ENCODE measurements at places on chromosomes 13 and 19. TPM values are rescaled to one million over a fixed set of nuclear protein-coding genes. Genes with fewer than 3 reads are reported as not detected.

URAD gene
- not detected for total RNA-seq

DNA sequence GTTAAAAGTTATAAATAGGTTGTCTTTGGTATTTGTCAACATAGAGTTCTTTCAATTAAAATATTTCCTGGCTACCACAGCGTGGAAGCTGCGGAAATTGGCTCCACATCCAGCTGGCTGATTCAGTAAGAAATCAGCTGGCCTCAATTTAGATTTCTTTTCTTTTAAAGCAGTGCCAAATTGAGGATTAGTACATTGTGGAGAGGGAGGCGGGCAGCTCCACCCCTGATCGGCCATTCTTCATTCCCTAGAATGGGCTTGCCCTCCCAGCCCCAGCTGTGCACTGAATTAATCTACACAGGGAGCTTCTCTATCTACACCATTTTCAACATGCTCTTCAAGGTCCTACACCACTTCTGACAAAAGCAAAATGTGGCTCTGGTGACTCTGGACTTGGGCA is 624.8 kb downstream of the DACH1 start:
- no peak for DNase-seq

THSD1 gene
- total RNA-seq, result 4.0 TPM

GRCh38 chr13:79475569-79475968 is 5.4 kb upstream of the NDFIP2 start:
- DNase-seq, result no peak

ZNF345 gene
- 2.5 TPM for total RNA-seq

GRCh38 chr13:94711561-94712286 is 621 bp downstream of the SOX21 start:
- peak; percentile 60 for DNase-seq

CACNG7 gene
- 0.29 TPM for total RNA-seq

DNA sequence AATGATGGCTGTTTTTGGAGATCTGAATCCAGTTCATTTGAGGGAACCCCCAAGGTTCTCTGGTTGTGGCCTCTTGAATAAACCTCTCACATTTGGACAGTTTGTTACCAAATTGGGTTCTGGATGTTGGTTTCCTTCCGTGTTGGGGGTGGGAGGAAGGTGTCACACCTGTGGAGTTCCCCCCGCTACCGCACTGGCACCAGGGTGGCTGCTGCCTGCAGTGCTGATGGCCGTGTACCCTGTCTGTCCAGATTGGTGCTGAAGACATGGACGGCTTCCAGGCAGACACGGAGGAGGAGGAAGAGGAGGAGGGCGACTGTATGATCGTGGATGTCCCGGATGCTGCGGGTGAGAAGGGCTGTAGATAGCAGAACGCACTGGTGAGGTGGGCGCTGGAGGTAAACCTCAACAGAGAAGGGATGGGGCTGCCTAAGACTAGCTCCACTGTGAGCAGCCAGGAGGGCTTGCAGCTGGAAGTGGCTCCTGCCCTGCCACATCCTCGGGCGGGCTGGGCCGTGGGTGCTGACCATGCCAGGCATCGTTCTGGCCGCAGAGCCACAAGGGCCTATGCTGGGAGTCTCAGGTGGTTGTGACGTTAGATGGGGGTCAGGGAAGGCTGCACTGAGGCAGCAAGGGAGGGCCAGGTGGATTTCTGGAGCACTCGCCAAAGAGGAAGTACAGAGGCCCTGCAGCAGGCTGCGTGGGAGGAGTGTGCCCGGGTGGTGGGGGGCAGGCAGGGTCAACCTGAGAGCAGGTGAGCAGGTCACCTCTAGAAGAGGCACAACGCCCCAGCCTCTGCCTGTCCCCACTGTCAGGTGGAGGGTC is 15.4 kb downstream of the UBXN6 start:
- DNase-seq, result no peak

- no peak for DNase-seq
Observed at GRCh38 chr19:48475369-48476068, 6.3 kb downstream of the CYTH2 start.

GRCh38 chr13:30371649-30372265 is 50.5 kb upstream of the UBE2L5 start:
- DNase-seq, result peak; percentile 9

DNA sequence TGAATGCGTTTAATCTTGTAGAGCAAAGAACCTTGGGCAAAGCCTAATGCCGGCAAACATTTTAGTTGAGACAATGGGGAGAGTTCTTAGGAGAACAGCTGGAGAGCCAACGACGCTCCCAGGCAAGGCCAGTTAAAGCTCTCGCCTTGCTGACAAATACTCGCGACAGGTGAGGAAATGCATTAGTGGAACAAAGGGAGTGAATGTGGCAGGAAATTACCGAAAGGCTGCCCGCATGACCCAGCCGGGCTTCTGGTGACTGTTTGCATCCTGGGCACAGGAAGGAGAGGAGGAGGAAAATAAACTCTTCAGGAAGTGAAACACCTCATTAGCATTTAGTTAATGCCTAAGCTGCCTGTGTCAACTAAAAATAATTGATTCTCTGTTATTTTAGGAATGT is 74.6 kb downstream of the SHISA2 start:
- DNase-seq, result peak; percentile 18

DNA sequence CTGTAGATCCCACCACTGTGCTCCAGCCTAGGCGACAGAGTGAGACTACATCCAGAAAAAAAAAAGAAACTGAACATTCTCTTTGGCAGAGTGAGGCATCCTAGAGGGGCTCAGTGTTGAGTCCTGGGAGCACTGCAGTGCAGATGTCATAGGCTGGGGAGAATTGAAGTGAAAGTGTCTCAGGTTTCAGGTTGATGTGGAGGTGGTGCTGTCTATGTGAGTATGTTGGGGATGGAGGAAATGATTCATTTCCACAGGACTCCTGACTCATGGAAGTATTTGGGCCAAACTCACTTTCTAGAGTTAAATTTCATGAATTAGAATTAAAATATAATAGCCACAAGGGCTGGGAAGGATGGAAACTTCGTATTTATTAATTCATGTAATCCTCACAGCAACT is 134.4 kb upstream of the TSC22D1 start:
- peak; percentile 85 for DNase-seq

FEM1A gene
- total RNA-seq, result 14.0 TPM

DNA sequence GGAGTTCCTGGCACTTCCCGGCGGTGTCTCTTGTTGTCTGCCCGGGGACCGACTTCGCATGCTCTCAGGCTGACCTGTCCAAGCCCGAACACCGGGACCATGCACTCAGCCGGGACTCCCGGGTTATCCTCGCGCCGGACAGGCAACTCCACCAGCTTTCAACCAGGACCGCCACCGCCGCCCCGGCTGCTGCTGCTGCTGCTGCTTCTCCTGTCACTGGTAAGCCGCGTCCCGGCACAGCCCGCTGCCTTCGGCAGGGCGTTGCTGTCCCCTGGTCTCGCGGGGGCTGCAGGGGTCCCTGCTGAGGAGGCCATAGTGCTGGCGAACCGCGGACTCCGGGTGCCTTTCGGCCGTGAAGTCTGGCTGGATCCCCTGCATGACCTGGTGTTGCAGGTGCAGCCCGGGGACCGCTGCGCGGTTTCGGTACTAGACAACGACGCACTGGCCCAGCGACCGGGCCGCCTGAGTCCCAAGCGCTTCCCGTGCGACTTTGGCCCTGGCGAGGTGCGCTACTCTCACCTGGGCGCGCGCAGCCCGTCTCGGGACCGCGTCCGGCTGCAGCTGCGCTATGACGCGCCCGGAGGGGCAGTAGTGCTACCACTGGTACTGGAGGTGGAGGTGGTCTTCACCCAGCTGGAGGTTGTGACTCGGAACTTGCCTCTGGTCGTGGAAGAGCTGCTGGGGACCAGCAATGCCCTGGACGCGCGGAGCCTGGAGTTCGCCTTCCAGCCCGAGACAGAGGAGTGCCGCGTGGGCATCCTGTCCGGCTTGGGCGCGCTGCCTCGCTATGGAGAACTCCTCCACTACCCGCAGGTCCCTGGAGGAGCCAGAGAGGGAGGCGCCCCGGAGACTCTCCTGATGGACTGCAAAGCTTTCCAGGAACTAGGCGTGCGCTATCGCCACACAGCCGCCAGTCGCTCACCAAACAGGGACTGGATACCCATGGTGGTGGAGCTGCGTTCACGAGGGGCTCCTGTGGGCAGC is 661 bp downstream of the FREM2 start:
- DNase-seq, result no peak

ZC3H4 gene
- 11.4 TPM for total RNA-seq

GRCh38 chr13:48939728-48940127 is 36.0 kb upstream of the FNDC3A start:
- no peak for DNase-seq

DNA sequence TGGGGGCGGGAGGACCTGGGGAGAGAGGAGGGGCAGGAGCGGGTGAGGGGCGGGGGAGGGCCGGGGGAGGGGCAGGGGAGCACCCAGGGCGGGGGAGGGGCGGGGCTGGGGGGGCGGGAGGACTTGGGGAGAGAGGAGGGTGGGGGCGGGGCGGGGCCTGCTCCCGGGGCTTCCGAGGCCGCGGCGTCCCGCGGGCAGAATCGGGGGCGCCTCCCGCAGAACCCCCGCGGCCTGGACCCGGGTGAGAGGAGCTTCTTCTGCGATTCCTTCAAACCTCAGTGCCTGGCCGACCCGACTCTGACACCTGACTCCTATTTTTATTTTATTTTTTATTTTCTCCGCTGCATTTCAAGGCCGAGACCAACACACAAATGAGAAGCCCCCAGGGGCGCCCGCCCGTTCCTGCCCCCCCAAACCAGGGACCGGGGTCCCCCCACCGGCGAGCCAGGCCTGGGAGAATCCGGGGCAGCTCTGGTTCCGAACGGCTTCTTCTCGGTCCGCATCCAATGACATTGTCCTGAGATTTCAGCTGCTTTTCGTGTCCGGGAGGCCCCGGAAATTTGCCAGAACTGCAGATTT is 470 bp upstream of the GRTP1 start:
- DNase-seq, result no peak

SYNE4 gene
- total RNA-seq, result not detected

GRCh38 chr13:26967119-26968038 is 204.2 kb downstream of the USP12 start:
- no peak for DNase-seq

GRCh38 chr19:5079071-5079774 is 110.3 kb downstream of the KDM4B start:
- no peak for DNase-seq

DNA sequence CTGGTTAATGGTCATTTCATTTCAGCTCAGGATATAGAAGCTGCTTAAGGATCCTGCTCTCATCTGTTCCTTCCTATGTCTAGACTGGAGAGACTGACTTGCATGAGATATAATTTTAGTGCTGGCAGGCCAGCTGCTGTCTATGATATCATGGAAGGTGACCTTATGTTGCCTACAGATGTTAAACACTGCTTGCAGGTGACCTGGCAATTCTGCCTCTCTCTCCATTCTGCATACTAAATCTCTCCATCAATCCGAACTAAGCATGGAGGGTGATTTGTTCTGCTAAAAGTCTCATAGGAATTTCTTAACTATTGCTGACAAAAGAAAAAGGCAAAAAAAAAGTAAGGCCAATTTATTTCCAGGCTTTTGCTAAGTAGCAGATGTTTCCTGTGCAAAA is 81.0 kb downstream of the CCNA1 start:
- no peak for DNase-seq

CGB8 gene
- 31.4 TPM for total RNA-seq

ONECUT3 gene
- total RNA-seq, result not detected

DMKN gene
- 38.1 TPM for total RNA-seq

GRCh38 chr13:20877902-20878301 is 24.6 kb downstream of the XPO4 start:
- no peak for DNase-seq

DNA sequence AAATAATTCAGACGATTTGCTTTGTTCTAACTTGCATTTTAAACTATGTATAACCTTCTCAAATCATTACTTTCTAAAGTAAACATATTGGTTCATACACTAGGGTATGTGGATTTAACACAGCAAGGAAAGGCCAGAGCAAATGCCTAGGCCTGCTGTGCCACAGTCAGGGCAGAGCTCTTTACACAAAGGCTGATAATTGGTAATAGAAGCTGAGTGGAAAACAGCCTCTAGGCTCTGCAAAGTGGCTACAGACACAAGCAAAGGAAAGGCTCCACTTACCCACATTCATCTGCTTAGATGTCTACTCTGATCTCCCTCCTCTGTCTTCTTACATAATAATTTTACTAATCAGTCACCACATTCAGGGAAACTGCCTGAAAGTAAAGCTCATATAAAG is 382.9 kb downstream of the OLFM4 start:
- DNase-seq, result no peak

DNA sequence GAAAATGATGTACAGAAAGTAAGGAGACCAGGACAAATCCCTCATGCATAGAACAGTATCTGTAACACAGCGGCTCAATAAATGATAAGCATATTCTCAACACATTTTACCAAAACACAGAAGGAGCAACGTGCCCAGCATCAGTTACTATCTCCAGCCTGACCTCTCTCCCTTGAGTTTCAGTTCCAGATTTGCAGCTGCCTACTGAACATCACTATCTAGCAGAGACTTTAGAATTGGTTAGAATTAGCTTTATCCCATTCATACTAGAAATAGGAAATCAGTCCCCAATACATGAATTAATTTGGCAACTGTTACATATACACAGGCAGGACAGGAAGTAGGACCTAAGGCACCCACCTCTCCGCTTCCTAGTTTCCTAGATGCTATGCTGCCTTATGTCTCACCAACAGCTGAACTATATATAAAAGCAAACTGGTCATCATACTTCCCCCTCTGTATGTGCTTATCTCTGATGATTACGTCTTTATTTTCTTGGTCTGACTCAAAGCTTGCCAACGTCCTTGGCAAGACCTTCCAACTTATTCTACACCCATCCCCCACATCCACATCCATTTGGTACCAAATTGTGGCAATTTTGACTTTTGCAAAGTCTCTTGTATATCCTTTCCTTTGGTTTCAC is 61.1 kb downstream of the SACS start:
- DNase-seq, result no peak

DNA sequence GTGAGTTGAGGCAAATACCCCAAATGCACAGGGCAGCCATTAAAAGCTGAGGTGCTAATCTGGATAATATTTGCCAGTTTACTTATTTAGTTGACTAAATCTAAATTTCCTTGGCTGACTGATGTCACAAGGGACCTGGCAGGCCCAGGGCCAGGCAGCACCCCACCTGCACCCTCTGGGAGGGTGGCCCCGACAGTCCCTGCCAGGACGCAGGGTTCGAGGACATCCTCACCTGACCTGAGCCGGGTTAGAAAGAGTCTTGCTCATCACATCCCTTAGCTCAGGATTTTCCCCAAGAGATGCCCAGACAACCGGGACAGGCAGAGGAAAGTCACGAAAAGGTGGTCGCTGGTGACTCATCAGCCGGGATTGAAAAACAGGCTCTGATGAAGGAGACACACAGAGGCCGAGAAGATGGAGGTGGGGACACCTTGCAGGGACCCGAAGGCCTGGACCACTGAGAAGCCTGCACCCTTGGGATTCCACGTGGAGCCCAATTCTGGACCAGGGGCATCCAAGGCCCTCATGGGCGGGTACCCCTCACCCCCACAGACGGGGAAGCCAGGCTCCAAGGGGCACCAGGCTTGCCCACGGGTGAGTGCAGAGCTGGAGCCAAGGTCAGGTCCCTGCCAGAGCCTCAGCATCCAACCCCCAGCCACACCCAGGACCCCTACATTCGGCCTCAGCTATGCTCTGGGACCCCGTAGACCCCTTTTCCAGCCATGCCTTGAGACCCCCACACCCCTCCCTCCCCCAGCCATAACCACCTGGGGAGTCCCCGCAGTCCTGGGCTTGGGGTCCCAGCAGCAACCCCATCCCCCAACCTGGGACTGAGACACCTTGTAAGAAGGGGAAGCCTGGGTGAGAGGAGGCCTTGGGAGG is 103.2 kb downstream of the SOX1 start:
- no peak for DNase-seq

ZSCAN4 gene
- total RNA-seq, result not detected

INAFM1 gene
- 6.0 TPM for total RNA-seq

All from Daoy (cell line).